Mesenteric fat pad (tissue), 1 donor: ENCODE measurements at places on chromosomes 3 and 15. TPM values are rescaled to one million over a fixed set of nuclear protein-coding genes. Genes with fewer than 3 reads are reported as not detected.

SEMA3B gene
- total RNA-seq: 22.1 TPM

CEP97 gene
- 6.2 TPM for total RNA-seq

TICRR gene
- total RNA-seq: not detected

DAZL gene
- total RNA-seq: not detected

SI gene
- total RNA-seq: 1.0 TPM

VWA5B2 gene
- not detected for total RNA-seq

LINGO1 gene
- total RNA-seq: 1.6 TPM

SLC7A14 gene
- total RNA-seq: not detected

ACSBG1 gene
- total RNA-seq: not detected

CCDC39 gene
- 0.64 TPM for total RNA-seq
